ENCODE measurements at places on chromosomes 2 and 18.

DNA sequence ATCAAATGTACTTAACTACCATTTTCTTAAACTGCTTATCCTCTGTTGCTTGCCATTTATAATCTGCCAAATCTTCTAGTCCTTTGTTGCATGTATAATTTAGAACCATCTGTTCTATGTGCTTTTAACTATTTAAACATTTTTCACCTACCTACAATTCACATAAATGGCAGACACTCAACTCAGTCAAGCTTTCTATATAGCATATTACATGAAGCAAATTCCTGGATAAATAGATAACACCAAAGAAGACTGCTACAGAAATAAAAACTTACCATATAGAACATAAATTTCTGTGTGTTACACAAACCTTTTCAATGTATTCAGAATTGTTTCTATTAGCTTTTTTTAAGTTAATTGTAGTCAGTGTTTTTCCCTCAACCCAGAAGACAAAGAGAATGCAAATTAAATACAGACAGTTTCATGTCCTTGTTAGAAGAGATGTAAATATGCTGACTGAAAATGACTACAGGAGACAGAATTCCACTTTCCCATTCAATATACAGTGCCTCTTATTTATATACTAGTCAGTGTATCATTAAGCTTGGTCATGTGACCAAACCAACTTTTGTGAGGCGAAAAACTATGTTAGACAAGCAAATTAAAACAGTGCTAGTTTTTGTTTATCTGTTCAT is 2.6 kb downstream of the BAZ2B start:
- no peak for DNase-seq

DNA sequence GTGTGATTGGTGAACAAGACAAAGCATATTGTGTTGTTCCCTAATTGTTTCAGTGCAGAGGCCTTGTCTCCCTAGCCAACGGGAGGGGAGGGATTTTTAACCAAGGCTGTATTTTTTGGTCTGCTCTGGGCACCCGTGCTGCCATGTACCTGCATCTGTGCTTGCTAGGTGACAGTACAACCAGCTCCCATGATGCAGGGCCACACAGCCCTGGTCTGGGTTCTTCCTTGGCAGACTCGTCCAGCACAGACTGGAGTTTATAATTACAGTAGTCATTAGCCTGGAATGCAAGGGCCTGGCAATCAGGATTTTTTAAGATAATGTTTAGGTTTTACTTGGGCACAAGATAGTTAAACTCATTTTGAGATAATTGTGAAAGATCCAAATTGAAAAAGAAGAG is 36.4 kb downstream of the TCF7L1 start:
- no peak for DNase-seq

DNA sequence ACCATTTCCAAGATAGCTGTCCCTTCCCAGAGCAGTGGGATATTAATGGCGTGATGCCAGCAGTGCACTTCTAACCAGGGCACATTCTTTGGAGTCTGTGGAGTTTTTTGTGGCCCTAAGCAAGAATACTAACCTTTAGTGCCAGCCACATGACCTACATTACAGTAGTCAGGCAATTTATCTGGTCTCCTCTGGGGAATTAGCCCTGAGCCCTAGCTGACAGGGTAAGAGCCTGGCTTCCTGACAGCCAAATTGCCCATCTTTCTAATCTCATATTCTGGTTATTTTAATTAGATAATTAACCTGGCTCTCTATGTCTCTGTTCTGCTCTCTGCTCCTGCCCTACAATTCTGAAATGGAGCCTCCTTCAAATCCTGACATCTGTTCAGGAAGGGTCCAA is 5.2 kb downstream of the PFN4 start:
- DNase-seq = no peak

DNA sequence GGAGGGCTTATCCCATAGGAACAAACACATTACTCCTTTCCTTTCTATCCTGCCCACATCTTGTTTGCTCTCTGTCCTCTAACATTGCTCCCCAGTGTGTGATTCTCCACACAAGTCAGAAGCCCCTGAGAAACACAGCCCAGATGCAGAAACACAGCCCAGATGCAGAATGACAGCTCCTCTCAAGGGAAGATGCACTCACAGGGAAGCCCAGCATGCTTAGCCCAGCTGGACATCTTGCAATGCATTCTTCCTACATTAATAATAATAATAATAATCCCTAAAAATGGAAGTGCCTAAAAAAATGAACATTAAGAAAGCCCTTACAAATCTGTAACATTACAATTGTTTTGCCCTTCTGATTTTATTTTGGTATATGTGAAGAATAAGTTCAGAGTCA is 172.1 kb downstream of the CBLN2 start:
- DNase-seq = no peak

DNA sequence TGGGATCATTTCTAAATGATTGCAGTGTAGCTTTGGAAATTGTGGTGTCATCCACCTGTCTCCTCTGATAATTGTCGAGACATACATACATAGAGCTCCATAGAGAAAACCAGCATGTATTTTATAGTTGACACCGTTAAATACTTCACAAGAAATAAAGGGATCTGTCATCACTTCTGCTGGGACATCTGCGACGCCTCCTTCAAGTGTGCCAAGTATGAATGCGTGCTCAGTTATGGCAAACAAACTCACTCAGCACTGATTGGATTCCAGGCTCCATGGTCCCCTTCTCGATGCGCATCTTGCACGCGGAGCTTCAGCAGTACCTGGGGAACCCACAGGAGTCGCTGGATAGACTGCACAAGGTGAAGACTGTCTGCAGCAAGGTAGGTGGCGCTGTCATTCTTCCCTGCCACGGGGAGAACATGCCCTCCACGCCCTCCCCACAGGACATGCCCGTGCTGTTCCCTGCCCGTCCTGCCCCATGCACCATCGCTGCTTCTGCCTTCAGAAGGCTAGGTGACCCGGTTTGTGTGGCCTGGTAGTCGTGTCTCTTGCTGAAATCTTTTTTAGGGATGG is 64.1 kb downstream of the TRAPPC12 start:
- DNase-seq = no peak

- no peak for DNase-seq
Measured at GRCh38 chr2:74297391-74297790, 45.8 kb downstream of the SLC4A5 start.

Data from stimulated activated CD4-positive, alpha-beta T cell treated with anti-CD3 and anti-CD28 coated beads, TNF-alpha, amount 100 ng/mL, for 1 hour (primary cell).